ENCODE measurements at places on chromosomes 1 and 21.

DNA sequence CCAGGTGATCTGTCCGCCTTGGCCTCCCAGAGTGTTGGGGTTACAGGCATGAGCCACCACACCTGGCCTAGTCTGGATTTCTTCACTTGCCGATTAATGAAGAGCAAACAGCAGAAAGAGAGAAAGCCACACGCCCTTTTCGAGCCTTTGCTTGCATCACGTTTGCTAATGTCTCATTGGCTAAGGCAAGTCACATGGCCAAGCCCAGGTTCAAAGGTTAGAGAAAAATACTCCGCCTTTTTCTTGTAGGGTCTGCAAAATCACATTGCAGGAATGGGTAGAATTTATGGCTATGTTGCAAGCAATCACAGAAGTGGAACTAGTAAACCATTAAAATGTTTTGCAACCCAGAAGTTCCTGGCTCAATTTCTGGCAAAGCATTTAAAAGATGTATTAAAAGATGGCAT is 26.8 kb upstream of the BACH1 start:
- DNase-seq, result no peak

- no peak for DNase-seq
These were observed 533.3 kb downstream of the PTBP2 start for GRCh38 chr1:97254731-97255463.

GRCh38 chr1:66757722-66758240 is 5.5 kb downstream of the DYNLT5 start:
- no peak for DNase-seq

GRCh38 chr1:226666164-226666506 is 72.9 kb downstream of the ITPKB start:
- no peak for DNase-seq

- DNase-seq, result no peak
These were observed 10.0 kb upstream of the A3GALT2 start for GRCh38 chr1:33330906-33331305.

DNA sequence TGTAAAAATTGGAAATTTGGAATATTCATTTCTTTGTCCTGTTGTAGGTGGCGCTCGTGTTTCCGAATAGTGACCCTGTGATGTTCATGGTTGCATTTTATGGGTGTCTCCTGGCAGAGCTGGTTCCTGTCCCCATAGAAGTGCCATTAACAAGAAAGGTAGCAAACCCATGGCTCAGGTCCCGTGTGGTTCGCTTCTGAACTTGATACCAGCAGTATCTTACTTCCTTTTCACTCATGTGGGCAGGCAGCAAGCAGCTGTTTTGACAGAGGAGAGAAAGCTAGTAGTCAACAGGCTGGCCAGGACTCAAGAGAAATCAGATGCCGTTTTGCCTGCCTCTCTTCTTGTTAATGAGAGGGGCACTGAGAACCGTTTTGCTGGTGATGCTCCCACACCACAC is 72.8 kb downstream of the S100B start:
- DNase-seq, result no peak

- DNase-seq, result no peak
These were observed 67.9 kb upstream of the PPM1J start for GRCh38 chr1:112783059-112783458.

DNA sequence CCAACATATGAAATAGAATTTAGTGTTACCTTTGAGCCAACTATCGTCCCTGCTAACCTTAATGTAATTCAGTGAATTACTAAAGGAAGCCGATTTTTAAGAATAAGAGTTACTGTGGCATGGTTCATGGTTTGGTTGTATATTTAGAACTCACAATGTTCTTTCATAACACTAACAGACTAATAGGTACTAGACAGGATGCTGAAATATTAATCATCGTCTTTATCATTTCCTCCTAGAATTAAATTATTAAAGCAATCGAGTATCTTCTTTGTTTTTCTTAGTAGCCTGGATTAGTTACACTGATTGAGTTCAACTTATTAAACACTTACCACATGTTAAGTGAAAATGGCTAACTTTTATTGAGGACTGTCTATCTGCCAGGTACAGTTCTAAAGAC is 47.7 kb downstream of the TARBP1 start:
- DNase-seq, result no peak

Data from stimulated activated CD4-positive, alpha-beta T cell treated with anti-CD3 and anti-CD28 coated beads, TNF-alpha, amount 100 ng/mL, for 48 hours (primary cell).